Pancreas (tissue), 10 donors: ENCODE measurements at places on chromosomes 13 and 19. TPM values are rescaled to one million over a fixed set of nuclear protein-coding genes. Genes with fewer than 3 reads are reported as not detected.

- H3K27ac ChIP-seq, result no peak overlapping the region
- no peaks in the 10 kb centered on the region for H3K4me1 ChIP-seq
- no peaks in the 10 kb centered on the region for H3K36me3 ChIP-seq
These were observed 13.8 kb downstream of the COL5A3 start for GRCh38 chr19:9996541-9996940.

Gene EXOC3L2
- polyA plus RNA-seq, result 3.1 TPM

GRCh38 chr19:45999653-46000121 is 4.4 kb downstream of the CCDC61 start:
- no peak for DNase-seq
- no peaks in the 10 kb centered on the region for H3K4me1 ChIP-seq
- H3K36me3 ChIP-seq, result no peaks in the 10 kb centered on the region
- no peak overlapping the region for H3K4me3 ChIP-seq
- H3K27ac ChIP-seq, result no peak overlapping the region

Gene ZSCAN22
- polyA plus RNA-seq, result 0.65 TPM

DNA sequence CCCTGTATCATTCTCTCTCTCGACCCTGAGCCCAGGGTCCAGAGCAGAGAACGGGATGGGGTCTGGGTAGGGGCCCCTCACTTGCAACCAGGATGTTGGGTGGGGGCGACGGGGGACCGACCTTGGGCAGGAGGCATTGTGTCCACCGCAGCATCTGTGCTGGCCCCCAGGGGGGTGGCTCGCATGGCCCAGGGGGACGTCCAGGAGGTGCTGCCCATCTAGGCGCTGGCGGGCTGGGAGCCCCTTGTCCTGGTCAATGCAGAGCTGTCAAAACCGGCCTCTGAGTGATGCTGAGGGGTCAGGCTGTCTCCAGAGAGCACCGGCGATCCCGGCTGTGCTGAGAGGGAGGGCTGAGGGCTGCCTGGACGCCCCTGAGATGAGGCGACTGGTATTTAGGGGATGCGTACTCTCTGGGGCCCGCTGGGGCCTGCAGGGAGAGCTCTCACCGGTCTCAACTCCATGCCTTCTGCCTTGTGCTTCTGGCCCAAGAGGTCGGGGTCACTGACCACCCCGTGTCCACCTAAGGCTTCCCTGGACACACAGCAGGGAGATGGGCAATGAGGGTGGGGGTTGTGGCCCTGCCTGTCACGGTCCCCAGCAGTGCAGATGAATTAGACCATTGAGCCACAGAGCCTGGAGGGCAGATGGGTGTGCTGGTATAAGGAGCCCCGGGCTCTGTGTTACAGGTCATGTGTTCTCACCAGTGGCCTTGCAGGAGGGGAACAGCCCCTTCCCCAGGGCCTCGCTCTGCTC is 8.6 kb downstream of the RPS9 start:
- no peak overlapping the region for H3K4me3 ChIP-seq
- peak; percentile 85 for DNase-seq
- peak overlapping the region; percentile 94 for H3K27ac ChIP-seq
- no peaks in the 10 kb centered on the region for H3K27me3 ChIP-seq

DNA sequence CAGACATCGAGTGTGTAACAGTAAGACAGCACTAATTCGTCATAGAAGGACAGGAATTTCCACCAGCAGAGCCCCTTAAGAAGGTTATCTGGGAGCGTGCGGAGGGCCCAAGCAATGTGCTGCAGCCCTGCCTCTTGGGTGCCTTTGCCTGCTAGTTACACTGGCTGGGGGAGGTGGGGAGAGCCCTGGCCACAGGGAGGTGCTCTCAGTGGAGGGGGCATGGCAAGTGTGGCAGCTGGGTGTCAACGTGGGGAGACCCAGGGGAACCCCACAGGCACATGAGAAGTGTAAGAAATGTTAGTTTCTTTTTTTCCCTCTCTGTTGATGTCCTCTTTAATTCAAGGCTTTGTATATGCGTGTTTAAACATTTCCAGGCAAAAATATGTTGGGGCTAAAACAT is 50.9 kb upstream of the TMTC4 start:
- no peak overlapping the region for H3K4me3 ChIP-seq
- H3K27ac ChIP-seq, result no peak overlapping the region
- no peak for DNase-seq

DNA sequence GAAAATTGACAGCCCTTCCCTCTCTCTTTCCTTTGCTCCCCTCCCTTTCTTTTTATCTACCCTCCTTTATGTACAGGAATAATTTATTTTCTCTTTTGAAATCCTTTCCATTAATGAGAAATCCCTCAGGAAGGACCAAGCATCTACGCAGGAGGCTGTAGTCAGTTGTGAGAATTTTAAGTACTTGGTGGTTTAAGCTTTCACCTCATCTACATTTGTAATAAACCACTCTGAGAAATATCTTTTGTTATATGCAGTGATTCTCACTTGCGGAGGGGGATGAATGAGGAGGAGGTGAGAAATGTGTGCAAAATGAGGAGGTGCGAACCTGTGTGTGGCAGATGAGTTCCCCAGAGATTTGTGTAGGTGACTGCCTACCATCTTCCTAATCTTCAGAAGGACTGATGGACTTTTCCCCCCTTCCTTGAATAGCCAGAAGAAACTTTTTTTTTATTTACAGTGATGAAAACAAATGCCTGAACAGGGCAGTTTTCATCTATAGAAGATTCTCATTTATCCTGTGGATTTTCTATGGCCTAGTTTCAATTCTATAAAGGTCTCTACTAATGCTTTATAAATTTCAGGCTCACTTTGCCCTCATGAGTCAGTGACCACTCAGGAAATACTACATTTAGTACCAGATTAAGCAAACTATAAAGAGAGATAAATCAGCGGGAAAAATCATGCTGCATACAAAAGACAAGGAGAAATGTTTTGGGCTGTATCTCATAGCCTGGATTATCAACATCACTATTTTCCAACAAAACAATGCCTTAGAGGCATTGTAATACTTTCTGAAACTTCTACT is 118.3 kb downstream of the LHFPL6 start:
- H3K27me3 ChIP-seq, result no peaks in the 10 kb centered on the region
- no peak overlapping the region for H3K27ac ChIP-seq
- no peaks in the 10 kb centered on the region for H3K36me3 ChIP-seq
- H3K4me3 ChIP-seq, result no peak overlapping the region
- DNase-seq, result no peak

DNA sequence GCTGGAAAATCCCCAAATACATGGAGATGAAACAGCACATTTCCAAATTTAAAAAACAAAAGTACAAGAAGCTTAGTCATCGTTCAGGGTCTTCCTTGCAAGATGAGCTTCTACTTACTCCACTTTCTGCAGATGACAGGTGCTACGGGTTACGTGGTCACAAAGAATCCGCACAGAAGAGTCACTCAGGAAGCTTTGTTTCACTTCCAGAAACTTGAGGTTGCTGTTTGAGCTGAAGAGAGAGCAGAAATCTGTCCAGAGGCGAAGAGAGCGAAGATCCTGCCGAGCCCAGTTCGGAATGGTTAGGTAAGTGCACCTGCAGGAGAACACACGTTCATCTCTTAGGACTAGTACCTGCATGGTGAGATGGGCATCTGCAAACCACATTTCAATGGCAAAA is 9.4 kb downstream of the NLRP7 start:
- no peaks in the 10 kb centered on the region for H3K36me3 ChIP-seq
- no peaks in the 10 kb centered on the region for H3K4me1 ChIP-seq
- no peak for DNase-seq
- H3K27me3 ChIP-seq, result no peaks in the 10 kb centered on the region
- no peak overlapping the region for H3K4me3 ChIP-seq

DNA sequence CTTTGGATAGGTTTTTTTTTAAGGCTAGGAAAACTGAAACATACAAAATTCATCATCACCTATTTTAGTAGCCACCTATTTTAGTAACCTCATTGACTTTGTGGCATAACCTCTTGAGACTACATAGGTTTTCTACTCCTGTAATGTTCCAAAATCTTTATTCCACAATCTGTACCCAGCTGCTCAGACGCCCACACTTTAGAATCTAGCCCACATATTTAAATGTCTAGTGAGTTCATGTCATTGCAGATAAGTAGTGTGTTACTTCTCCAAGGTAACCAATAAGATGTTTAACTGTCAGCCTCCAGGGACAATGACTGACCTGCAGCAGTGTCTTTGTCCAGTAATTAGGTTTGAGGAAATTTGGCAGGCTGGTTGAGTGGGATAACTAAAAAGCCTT is 330.2 kb downstream of the MZT1 start:
- H3K36me3 ChIP-seq, result no peaks in the 10 kb centered on the region
- no peak overlapping the region for H3K27ac ChIP-seq
- H3K4me1 ChIP-seq, result no peaks in the 10 kb centered on the region
- no peak for DNase-seq
- no peak overlapping the region for H3K4me3 ChIP-seq

Gene ATXN8OS
- polyA plus RNA-seq, result not detected

DNA sequence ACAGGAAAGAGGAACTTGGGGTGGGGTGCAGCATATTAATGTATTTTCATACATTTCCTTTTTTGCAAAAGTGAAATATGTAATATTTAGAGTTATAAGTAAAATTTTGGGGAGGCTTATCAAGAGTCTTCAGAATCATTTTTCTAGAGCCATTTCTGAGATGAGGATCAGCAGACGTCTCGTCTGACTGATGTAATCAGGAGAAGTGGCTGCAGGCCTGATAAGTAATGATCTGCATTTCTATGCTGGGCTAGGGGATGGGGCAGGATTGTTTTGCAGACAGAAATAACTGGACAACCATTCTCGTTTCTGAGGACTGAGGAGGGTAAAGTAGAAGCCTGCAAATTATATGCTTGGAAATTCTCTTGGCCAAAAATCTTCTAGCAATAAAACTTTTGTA is 89.2 kb upstream of the ARGLU1 start:
- no peaks in the 10 kb centered on the region for H3K27me3 ChIP-seq
- no peak for DNase-seq
- H3K4me1 ChIP-seq, result no peaks in the 10 kb centered on the region
- H3K4me3 ChIP-seq, result no peak overlapping the region
- H3K36me3 ChIP-seq, result no peaks in the 10 kb centered on the region
